GM10248 (cell line): ENCODE measurements at places on chromosomes 7 and 10.

DNA sequence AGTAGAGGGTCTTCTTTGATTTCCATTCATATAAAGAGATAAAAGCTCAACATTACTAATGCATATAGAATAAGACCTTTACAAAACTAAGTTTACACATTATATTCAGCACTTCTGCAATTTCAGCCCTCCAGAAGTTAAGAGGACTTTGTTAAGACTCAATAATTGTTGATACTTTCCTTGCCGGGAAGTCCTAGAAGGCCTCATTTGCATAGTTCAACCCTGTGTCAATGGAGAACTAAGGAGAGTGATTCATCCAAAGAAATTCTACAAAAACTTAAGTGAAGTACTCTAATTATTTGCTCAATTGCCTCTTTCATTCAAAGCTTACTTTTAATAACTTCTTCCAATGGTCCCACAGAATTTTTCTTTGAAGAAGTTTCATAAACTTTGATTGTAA, 1060.3 kb upstream of the CELF2 start:
- DNase-seq, result no peak

GRCh38 chr7:15920953-15921352, 234.5 kb upstream of the MEOX2 start:
- no peak for DNase-seq

- DNase-seq, result no peak
Measured at GRCh38 chr10:119415536-119416503, 126.7 kb downstream of the RGS10 start.

- no peak for DNase-seq
Measured at GRCh38 chr7:12768948-12769347, 81.5 kb downstream of the ARL4A start.

DNA sequence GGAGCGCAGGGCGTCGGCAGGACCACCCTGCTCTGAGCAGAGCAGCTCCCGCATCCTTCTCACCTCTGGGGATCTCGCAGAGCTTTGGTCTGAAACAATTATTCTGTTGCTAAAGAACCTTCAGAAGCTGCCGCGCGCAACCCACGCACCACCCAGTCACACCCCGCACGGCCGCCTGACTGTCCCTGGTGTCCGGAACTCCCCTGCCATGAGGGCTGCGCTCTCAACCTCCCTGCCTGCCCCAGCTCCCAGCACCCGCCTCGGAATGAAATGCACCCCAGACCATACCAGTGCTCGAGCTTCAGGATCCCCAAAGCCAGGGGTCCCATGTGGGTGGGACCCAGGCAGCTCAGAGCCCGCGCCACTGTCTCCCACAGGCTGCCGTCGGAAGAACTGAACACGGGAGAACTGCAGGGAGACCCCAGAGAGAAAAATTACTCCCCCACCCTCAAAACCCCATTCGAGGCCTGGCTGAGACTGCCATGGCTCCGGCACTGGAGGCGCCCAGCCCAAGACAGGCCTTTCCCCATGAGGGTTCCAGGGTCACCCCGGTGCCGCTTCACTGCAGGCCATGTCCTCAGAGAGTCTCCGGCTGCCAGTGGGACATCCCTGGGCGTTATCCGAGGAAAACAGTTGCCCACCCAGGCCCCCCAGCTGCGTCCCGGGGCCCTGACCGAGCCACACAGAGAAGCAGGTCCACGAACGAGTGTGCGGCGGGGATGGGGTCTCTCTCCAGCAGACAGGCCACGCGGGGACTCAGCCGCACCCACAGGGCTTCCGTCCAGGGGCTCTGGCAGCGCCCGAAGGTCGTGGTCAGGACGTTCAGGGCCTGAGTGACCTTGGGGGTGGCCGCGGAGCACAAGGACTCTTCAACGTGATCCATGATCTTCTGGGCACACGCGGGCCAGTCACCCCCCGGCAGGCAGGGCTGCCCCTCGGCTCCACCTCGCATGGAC, 12.1 kb downstream of the BRAT1 start:
- DNase-seq, result no peak

DNA sequence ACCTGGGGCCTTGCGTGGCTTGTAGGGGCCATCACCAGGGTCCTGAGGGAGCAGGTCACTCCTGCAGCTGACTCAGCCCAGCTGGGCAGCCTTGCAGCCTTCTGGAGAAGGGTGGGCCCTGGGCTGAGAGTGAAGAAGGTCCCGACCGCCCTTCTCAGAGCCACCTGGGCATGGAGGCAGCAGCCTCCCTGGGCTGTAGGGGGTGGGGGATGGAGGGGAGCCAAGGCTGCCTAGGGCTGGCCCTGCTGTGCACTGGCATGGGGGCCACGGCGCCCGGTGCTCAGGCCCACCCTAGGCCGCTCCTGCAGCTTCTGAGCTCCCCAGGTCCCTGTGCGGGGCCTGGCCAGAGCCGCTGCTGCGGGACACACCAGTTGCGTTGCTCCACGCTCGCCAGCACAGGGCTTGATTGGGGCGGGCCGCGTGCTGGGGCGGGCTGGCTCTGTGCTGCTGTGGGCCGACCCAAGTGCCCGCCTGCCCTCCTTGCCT, 63.6 kb upstream of the NKX6-2 start:
- DNase-seq, result no peak

GRCh38 chr7:134042307-134042706, 84.8 kb upstream of the LRGUK start:
- DNase-seq, result no peak

DNA sequence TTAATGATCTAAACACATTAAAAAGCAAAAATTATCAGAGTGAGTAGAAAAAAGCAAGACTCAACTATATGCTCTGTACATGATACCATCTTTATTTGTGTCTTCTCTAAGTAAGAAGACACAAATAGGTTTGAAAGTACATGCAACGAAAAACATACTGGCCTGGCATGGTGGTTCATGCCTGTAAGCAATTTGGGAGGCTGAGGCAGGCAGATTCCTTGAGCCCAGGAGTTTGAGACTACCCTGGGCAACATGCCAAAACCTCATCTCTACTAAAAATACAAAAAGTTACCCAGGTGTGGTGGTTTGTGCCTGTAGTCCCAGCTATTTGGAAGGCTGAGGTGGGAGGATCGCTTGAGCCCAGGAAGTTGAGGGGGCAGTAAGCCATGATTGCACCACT, 78.1 kb upstream of the TOMM7 start:
- DNase-seq, result no peak

DNA sequence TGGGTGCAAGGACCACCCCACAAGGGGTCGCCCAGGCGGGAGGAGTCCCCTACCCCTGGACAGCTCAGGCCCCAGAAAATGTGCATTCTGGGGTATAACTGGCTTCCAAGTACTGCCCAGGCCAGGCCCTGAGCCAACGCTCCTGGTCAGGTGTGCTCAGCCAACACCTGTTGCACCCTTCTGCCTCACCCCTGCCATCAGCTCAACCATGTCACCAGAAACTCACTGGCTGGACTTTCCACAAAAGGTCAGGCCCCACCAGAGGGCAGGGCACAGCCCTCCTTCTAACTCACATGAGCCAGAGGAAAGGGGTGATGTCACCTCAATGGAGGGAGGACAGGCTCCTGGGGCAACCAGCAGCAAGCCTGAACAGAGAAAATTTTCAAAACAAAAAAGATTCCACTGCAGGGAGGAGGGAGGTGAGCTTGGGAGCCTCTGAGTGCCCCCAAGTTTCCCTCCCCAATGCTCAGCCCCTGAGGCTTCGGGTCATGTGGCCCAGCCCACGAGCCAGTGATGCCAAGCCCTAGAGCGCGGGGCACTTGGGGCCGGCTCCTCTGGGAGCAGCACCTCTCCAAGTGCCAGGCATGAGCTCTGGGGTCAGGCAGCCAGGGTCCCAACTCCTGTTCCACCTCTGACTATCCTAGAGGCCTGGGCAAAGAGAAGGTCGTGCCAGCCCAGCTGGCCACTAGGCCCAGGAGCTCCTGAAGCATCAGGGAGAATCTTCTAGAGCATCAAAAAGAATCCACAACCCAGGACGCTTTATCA, 2.2 kb downstream of the OGDHL start:
- DNase-seq, result no peak

DNA sequence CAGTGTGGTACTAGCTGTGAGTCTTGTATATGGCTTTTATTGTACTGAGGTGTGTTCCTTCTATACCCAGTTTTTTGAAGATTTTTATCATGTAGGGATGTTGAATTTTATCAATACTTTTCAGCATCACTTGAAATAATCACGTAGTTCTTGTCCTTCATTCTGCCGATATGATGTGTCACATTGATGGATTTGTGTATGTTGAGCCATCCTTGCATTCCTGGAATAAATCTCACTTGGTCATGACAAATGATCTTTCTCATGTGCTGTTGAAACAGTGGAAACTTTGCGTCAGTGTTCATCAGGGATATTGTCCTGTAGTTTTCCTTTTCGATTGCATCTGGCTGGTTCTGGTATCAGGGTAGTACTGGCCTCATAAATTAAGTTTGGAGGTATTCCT, 7.1 kb upstream of the PRKAR1B start:
- DNase-seq, result no peak

DNA sequence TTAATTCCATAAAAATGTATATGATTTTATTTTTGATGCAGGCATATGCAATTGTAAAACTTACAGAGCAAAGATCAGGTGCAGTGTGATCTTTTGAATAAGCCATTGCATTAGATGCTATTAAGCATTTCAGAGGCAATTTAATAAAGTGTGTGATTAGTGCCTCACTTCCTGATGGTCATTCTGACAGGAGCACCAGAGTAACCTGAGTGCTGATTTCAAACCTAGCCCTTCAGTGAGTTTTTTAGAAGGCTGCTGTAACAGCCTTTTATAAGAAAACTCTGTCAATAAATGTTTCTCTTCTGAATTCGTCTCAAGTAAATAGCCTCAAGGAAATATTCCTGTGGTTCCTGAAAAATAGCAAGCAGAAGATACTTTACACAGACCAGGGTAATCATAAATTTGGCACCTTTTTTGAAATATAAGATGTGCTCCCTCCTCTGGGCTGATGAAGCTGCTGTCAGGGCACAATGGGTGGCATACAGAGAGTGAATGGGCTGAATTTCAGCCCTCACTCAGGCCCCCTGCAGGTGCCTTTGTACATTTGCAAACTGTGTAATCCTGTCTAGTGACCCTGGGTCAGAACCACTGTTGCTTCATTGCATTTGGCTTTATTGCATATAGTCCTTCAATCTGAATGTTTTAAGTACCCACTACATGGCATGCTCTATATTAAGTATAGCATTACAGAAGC, 193.7 kb upstream of the CSTF2T start:
- DNase-seq, result no peak

- no peak for DNase-seq
Measured at GRCh38 chr7:76044375-76044865, 3.4 kb downstream of the STYXL1 start.

- DNase-seq, result no peak
Measured at GRCh38 chr10:43113201-43114087, 24.8 kb upstream of the CSGALNACT2 start.

GRCh38 chr7:132368246-132368900, 207.9 kb downstream of the PLXNA4 start:
- no peak for DNase-seq

DNA sequence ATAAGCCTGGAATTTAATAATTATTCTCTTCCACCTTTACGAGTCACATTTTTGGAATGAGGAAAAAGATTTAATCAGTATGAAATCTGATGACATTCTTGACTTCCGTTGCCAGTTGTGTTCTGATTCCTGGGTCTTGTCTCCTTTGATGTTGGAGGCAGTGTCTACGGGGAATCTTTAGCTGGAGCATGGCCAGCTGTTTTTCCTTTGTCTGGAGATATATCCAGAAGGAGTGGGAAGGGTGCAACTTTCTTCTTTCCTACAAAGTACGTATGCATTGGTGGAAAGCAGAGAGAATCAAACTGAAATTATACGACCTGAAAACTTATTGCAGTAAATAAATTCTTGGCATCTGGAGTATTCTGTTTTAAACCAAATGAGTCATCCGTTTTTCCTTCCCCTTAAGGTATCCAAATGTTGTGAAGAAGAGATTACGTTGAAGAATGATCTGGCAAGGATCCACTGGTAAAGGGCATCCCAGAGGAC, 6.9 kb upstream of the GNG11 start:
- DNase-seq, result no peak

DNA sequence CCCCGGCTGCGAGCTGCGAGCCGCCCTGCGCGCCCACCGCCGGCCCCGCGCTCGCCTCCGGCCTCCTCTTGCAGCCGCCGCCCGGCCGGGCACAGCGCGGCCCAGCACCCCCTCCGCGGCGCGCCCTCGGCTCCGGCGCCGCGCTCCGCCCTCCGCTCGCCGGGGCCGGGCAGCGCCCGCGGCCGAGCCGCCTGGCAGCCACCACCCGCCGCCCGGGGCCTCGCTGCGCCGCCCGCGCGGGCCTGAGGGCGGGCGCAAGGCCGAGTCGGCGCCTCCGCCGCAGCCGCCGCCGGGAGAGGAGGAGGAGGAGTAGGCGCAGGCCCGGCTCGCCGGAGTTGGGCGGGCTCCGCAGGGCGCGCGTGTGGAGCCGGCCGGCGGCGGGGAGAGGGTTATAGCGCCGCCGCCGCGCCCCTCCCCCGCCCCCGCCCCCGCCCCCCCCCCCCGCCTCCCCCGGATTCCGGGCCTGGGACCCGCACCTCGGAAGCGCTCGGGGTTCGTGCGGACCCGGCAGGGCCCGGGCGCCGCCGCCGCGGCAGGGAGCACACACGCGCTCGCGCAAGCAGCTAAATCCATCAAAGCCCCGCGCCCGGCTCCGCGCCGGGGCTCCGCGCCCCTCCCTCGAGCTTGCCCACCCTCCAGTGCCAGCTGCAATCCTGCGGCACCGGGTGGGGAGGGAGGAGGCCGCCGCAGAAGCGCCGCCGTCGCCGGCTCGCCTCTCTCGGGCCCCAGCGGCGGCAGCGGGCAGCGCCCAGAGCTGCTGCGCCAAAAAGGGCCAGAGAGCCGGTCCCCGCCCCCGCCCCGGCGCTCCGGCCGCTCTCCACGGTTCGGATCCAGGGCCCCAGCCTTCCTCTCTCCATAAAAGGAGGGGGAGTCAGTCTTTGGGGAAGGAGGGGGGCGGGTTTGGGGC, at the start of gene PDGFA:
PDGFA (minus strand) TSS at position 363 of the 907 bp plus-strand sequence. CDS start 845 bp downstream, outside the sequence.
- DNase-seq, result no peak

DNA sequence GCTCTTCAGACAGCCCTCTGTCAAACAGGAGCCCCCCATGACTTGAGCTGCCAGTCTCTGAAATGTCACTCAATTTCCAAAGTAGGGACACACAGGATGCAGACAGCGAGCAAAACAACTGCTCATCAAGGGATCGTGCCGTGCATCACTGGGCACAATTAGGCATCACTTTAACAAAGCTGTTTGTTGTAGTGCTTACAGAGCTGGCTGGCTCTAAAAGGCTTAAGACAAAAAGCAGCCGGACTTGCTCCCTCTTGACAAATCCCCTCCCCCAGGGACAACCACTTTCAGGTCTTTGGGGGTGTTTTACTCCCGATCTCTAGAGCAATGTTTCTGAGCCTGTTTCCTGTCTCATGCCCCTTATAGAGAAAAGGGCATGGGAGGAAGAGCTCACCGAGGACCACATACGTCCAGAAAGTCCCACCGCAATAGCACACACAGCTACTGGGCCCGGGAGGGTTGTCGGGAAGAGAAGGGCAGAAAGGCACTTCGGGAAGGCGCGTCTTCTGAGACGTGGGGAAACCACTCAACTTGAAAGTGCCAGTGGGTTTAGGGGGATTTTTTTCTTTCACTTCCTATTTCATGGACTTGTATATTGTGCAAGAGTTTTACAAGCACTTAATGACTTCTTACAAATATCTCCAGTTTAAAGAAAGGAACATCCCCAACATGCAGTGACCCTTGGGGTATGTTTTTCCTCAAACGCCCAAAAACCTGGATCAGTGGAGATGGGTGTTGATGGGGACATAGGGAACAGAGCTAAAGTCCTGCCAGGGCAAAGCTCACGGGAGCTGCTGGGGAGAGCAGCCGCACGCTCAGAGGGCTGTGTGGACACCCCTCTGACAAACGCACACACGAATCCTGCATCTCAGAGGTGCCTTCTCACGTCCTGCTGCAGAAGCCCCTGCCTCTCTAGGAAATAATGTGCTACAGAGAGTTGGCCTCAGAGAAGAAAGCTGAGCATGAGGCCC, 27.1 kb downstream of the LRRC20 start:
- DNase-seq, result peak; percentile 62

GRCh38 chr7:139294951-139295575, 46.1 kb upstream of the FMC1 start:
- DNase-seq, result no peak
